ENCODE measurements at places on chromosomes 2 and 18.

DNA sequence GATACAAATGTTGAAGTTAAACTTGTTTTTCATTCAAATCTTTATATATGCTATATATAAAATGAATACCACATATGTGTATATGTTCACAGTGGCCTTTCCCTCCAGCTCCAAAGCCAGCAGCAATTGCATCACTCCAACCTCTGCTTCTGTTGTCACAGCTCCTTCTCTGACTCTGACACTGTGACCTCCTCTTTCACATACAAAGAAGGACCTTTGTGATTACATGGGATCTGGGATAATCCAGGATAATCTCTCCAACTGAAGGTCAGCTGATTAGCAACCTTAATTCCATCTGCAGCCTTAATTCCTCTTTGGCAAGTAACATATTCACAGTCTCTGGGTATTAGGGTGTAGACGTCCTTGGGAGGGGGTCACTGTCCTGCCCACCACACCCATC lies 8.4 kb downstream of the FLACC1 start:
- no peak for DNase-seq

DNA sequence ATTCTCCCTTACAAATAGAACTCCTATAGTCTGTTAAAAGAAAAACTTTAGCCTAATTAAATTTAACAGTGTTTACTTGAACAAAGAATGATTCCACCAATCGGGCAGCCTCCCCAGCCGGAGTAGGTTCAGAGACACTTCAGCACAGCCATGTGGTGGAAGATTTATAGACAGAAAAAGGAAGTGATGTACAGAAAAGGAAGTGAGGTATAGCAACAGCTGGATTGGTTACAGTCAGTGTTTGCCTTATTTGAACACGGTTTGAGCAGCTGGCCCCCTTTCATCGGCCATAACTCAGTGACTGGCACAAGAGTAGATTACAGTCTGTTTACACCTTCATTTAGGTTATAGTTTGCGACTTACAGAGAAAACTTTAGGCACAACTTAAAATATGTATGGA lies 2.1 kb upstream of the SKA1 start:
- DNase-seq, result no peak

DNA sequence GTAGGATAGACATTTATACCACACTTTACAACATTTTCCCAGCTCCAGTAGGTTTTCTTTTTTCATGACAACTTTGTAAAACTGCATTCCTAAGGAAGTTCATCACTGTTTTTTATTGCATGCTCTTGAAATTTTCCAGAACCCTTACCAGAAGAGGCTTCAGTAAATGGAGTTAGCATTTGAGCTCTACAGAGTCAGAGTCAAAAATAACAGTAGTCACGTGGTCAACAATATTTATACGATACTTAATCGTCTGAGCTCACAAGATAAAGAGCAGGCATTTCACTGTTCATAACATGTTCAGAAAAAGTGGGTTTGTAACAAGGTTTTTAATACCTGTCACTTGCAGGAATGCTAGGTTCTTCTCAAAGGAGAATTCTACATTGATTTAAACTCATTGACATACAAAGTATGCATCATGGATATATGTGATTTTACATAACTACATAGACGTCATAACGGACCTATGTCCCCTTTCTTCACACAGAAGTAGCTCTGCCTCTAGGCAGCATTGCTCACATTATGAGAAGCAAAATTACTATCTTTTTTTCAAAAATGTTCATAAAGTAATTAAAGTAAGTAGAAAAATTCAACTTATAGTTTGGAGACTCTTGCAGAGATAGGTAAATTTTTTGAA lies 187.0 kb upstream of the COL3A1 start:
- no peak for DNase-seq

GRCh38 chr2:99072551-99072950 lies 69.0 kb upstream of the C2orf15 start:
- DNase-seq, result no peak

- DNase-seq, result no peak
These were observed 118.0 kb downstream of the MBP start for GRCh38 chr18:77014538-77014937.

DNA sequence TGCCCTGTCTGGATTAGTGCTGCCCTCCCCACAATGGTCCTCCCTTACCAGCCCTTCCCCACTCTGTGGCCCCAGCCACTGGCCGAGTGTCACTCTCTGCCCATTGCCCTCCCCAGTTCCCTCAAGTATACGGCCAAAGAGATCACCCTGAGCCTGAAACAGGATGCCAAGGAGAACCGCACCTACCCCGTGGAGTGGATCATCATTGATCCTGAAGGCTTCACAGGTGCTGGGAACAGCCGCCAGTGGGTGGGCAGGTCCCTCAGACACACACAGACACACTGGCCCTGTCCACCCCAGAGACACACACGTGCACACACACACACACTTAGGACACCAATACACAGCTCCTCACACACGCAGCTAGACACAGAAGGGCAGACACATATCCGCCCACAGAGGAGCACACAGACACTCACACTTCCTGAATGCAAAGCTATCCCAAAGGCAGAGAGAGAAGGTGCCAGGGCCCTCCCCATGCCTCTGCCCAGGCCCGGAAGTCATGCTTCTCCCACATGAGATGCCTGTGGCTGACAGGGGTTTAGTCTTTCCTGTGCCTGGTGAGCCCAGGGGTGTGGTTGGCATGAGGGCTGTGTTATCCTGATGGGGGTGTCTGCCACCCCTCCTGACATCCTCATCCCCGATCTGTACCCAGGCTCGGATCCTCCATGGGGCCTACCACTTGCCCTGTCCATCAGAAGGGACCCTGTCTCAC lies 2.9 kb downstream of the CHRND start:
- no peak for DNase-seq

DNA sequence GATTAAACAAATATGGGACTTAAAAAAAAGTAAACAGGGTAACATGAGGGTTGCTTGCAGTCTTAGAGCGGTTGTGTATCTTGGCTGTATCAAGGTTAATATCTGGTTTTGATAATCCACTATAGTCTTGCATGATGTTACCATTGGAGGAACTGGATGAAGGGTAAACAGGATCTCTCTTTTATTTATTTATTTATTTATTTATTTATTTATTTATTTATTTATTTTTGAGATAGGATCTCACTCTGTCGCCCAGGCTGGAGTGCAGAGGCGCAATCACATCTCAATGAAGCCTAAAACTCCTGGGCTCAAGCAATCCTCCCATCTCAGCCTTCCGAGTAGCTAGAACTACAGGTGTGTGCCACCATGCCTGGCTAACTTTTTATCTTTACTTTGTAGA lies 42.9 kb upstream of the FAM124B start:
- no peak for DNase-seq

- DNase-seq, result no peak
These were observed 174.5 kb downstream of the SS18 start for GRCh38 chr18:25915907-25916306.

- DNase-seq, result no peak
These were observed 58.1 kb downstream of the PXDN start for GRCh38 chr2:1685957-1686783.

- DNase-seq, result no peak
These were observed 365.3 kb downstream of the TDRD15 start for GRCh38 chr2:21489080-21489479.

DNA sequence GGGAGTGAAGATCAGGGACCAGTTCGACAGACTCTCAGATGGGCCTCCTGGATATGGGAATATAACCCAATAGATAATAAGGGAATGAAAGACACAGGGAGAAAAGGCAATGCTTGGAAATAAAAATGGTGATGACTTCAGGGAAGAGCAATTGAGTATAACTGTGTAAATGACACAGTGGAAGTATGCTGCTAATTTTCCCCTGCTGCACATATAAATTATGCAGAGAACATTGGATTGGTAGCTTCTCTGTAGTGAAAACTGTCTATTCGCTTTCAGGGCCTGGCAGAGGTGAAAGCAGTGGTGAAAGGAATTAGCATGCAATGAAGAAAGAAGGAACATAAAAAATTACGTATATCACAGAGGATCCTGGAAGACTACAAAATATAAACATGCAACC lies 398.2 kb upstream of the CDH2 start:
- DNase-seq, result no peak

- DNase-seq, result no peak
These were observed 10.2 kb downstream of the C18orf32 start for GRCh38 chr18:49476664-49477411.
